ENCODE measurements at places on chromosomes 16 and 17.

DNA sequence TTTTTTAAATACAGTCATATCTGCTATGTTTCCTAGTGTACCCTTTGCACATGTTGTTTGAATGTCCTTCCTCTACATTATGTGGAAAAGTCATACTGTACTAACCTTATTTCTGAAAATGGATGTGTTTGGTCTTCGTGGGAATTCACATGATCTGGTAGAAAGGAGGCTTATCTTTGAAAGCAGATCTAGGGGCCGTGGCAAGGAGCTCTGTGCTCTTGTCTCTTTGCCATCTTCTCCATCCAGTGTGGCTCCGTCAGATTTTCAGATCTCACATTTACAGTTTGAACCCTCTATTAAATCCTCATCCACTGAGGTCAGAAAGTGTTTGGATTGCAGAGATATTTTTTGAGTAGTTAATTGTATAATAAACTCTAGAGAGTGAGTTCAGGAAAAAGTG, 32.9 kb downstream of the MAP2K4 start:
- DNase-seq: no peak

- DNase-seq: no peak
Observed at GRCh38 chr16:88560714-88561484, 9.3 kb upstream of the ZC3H18 start.

DNA sequence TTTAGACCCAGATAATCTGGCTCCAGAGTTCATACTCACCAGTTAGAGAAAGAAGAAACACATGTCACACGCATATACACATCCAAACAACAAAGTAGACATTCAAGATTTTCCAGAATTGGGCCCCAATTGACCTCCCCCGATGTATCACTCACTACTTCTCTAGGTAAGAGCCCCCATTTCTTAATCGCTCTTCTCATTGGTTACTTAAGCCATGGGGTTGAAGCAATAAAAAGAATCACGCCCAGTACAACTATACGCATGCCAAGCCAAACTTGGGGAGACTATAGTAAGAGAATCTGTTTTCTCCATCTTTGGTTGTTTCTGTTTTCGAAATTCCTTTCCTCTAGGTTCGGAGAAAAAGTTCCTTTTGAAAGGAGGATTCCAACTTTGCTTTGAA, 565 bp downstream of the DDX52 start:
- no peak for DNase-seq

- no peak for DNase-seq
Observed at GRCh38 chr17:42704837-42705494, 22.6 kb downstream of the CNTNAP1 start.

- no peak for DNase-seq
Observed at GRCh38 chr16:81549547-81550431, 105.2 kb downstream of the CMIP start.

DNA sequence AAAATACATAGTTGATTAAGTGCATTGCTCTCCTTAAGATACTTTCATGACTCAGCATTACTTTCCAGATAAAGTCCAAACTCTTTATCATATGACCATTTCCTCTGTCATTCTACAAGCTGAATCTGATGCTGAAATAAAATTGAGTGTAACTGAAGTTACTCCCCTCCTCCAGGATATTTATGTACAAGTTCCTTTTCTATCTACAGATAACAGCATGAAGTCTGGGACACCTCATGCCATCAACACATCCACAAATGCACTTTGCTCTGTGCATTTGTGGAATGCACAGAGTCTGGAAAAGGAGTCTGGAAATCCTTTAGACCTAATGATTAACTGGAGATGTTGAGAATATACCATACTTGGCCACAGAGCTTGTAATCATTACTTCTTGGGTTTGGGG, 60.5 kb downstream of the ACSM2B start:
- no peak for DNase-seq

DNA sequence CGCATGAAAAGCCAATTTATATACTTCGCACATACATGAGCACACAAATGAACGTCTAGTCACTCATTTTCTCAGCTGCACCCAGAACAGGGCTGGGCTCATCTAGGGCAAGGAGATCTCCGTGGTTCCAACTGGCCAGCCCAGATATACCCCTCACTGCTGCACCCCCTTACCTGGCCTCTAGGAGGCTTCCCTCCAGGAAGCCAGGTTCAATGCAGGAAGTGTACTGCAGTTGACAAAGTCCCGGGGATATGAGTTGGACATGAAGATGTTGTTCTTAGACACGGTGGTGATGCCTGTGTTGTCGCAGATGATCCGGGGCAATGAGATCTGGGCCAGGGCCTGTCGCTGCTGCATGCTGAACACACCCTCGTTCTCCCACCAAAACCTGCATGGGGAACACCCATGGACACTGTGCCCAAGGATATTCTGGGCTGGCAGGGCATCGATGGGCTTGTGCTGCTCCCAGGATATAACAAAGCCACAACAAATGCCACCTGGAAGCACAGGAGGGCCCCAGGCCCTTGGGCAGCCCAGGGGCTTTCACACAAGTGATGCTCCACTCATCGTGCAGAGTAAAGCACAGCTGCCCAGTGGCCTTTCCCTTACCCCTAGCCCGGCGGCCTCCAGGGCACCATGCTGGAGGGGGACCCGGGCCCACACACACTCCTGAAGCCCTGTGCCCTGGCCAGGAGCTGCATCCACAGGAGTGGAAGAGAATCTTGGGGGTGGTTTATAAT, 10.1 kb downstream of the MPO start:
- peak; percentile 33 for DNase-seq

DNA sequence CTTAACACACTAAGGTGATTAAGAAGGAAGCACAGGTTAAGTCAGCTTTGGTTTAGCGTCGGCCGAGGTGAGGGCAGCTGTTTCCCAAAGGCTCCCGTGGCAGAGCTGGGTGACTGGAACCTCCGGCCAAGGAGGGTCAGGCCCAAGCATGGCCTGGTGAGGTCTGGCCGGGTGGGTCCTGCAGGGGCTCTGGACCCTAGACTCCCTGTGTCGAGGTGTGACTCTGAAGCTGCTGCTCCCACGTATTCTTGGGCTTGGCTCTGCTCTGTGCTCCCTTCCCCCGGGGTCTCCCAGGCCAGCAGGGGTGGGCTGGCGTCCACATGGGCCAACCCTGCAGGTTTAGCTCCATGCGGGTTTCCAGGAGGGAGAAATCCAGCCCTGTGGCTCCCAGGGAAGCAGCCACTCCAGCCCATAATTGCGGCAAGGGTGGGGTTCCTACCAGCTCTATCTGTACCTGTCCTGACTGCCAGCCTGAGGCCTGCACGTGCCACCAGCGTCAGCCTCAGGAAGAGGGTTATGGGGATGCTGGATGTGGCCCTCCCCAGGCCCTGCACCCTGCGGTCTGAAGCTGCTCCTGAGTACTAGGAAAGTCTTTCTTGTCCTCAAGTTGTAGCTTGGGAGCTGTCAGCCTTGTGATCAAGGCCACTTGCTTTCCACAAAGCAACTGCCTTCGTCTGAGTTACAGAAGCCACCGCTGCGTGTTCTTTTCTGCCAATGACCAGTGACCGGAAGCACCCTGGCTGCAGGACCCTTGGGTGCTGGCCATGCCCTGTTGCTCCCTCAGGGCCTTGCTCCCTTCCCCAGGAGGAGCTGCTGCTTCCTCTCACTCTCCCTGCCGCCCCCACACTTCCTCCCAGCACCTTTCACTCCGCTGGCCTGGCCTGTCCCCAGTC, 4.8 kb downstream of the CDK5R1 start:
- no peak for DNase-seq

DNA sequence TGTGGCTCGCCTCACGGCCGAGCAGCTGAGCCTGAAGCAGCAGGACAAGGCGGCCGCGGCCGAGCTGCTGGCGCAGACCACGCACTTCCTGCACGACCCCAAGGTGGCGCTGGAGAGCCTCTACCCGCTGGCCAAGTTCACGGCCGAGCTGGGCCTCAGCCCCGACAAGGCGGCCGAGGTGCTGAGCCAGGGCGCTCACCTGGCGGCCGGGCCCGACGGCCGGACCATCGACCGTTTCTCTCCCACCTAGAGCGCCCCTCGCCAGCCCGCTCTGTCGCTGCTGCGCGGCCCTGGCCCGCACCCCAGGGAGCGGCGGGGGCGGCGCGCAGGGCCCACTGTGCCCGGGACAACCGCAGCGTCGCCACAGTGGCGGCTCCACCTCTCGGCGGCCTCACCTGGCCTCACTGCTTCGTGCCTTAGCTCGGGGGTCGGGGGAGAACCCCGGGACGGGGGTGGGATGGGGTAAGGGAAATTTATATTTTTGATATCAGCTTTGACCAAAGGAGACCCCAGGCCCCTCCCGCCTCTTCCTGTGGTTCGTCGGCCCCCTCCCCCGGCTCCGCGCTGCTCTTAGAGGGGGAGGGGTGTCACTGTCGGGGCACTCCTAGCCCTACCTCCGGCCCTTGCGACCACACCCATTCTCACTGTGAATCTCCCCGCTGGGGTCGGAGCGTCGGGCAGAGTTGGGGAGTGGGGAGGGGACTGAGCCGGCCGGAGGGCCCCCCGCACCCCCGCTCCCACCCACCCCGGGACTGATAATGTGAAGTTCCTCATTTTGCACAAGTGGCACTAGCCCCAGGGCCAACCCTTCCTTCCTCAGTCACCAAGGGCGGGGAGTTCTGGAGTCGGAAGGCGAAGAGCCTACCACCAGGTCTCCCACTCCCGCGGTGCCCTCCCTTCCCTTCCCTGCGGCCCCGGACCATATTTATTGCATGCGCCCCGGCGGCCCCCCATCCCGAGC, 4.0 kb downstream of the HIC1 start:
- DNase-seq: no peak

GRCh38 chr17:901191-901950, 78.2 kb downstream of the NXN start:
- no peak for DNase-seq

GRCh38 chr17:15350777-15351477, 9.5 kb upstream of the TEKT3 start:
- no peak for DNase-seq

DNA sequence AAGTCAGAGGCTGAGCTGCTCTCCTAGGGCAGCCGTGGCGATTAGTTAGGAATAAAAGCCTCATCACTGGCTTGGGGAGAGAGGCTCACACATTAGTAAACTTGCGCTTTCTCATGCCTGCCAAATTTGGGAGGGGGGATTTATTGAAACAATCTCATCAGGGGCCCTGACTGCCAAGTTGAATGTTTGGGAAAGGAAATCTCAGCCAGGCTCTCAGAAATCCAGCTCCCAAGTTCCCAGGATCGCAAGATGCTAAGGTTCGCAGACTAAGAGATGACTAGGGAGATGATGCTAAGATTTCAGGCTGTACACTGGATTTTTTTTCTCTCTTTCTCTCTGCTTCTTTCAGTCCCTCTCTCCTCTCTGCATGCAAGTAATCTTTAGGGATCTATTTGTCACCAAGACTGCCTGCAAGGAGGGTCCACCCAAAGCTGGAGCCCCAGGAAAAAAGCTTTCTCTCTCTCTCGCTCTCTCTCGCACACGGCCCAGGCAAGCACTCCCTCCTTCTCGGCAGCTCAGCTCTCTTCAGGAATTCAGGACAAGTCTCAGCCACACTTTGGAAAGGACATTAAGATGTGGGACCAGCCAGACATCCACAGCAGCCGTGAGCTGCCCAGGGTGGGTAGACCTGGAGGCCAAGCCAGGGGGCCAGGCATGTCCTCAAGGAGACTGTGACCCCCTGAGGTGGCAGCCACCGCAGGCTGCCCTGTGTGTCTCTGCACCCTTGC, 1.4 kb downstream of the GPR139 start:
- no peak for DNase-seq

- no peak for DNase-seq
Observed at GRCh38 chr17:527247-527646, 174.6 kb upstream of the RPH3AL start.

Measured in HL-60 (cell line).